ENCODE measurements at places on chromosomes 1 and 21.

- no peak for DNase-seq
These were observed 249.2 kb downstream of the NCAM2 start for GRCh38 chr21:21247424-21247823.

DNA sequence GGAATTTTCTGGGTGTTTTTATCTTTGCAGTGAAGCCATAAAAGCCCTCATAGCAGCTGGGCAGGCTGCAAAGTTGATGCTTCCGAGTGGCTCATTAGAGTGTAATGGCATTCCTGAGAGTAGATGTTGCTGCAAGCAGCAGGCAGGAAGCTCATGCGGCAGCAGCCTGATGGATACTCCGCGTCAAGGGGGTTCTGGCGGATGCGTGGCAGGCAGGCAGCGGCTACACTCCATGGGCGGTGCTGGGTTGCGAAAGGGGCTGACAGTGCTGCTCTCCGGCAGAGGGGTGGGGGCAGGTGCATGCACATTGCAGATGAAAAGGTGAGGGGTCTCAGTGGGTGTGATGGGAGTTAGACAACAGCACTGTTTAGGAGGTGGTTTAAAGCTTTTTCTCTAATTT lies 93.2 kb upstream of the AJAP1 start:
- no peak for DNase-seq

DNA sequence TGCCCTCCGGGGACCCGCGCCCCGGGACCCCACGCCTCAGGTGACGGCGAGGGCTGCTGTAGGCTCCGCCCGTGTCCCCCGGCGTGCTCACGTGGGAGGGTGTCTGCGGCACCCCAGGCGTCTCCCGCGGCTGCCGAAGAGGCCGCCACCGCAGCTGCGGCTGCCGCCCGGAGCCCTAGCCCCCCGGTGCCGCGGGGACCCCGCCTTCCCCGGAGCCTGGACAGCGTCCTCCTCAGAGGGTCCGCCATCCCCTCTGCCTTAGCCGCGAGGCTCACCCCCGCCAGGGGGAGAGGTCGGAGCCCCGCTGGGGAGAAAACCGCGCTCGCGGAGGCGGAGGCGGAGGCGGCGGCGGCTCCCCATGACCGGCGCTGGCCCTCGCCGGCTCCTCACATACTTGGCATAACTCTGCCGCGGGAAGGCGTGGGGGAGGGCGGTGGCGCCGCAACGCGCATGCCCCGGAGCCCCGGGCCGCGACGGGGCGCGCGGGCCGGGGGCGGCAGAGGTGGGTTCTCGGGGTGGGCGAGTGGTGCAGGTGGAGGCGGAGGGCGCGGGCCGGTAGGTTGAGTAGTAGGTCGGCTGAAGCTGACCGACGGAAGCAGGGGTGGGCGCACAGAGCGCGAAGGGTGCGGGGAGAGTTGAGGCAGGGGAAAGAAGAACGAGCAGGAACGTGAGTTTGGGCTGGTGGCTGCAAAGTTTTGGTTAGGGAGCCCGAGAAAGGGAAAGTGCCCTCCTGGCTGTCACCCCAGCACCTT lies 700 bp upstream of the SYDE2 start:
- peak; percentile 58 for DNase-seq

DNA sequence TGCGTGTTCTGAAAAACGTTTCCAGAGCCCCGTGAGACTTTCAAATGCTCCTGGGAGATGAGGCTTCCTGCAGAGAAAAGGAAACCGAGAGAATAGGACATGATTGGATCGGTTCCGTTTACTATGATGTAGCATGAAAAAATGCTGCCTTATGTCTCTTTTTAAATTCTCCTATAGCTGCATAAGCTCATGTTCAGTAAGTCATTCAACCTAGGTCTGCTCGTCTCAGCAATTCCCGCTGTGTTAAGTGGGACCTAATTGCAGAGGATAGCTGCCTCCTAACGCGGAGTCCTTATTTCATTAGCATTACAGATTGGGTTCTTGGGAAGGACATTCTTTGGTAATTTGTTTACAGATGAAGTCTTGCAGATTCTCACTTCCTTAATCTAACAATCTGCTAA lies 165.3 kb downstream of the GALNT2 start:
- no peak for DNase-seq

DNA sequence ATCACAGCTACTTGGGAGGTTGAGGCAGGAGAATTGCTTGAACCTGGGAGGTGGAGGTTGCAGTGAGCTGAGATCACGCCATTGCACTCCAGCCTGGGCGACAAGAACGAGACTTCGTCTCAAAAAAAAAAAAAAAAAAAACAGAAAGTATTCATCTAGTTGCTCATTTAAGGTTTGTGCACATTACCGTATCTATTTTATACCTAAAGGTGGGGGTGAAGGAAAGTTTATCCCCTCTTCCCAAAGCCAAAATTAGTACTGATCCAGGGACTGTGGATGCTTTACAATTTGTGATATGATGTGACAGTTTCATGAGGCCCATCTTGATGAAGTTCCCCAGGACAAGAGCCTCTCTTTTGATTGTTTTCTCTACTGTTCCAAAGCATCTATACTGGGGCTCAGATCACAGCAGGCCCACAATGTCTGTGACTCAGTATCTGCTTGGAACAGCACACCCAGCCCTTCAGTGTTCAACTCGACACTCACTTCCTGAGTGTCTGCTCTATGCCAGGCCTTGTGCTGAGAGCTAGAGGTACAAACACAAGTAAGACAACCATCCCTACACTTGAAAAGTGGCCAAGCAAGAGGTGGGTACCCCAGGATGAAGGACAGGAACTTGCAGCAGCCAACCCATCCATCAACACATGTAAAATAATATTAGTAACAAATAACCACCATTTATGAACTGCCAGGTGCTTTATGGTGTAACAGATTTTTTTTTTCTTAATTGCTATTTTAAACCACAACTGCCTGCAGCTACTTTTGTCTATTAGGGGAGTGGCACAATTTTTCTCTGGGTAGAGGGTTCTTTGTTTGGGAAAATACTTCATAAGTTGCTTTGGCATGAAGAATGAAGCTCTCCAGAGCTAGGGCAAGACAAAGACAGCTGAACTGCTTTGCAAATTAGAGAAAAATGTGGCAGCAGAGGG lies 29.0 kb upstream of the KHDRBS1 start:
- no peak for DNase-seq

DNA sequence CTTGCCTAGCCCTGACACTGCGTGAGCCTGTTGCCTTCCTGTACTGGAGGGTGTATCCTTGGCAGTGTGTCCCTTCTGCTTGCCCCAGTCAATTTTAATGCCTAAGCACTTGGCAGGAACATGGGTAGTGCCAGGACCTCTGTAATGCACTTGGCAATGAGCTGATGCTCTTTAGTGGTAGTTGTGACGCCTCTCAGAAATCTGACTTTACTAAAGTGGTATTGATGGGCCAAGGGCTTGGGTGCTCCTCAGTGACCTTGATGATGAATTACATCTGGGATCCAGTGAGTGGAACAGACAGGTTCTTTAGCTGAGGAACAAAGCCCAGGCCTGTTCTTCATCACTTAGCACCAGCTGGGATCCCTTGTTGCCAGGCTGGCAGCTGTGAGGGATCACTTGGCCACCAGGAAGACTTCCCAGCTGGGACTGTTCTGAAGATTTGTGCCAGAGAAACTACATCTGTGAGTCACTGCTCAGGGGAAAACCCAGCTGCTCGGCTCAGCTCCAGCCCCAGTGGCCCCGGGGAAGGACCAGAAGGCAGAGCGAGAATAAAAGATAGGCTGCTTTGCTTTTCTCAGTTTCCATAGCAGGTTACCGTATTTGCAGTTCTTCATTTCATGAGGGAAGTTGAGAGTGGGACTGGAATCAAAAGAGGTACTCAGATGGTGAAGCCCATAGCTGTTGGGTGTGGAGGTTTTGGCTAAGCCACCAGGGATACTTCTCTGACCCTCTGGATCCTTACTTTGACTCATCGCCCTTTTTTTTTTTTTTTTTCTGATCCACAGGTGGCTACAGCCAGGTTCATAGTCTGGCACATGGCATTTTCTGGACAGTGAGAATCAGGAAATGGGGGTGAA lies 28.5 kb upstream of the KCNA2 start:
- no peak for DNase-seq

DNA sequence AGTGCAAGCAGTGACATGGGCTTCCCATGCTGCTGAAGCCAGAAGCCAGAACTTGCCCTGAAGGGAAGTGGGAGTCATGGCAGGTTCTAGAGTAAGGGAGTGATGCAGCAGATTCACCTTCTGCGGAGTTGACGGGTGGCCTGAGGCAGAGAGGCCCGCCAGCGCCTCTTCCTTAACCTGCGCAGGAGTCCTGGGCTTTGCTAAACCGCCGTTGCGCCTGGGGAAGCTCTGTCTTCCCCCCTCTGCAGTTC lies 67.3 kb downstream of the OBSCN start:
- no peak for DNase-seq
